SK-N-SH treated with all-trans-retinoic acid at 6 μM for 48 hours (cell line): ENCODE measurements at places on chromosomes 6 and 20.
A peak's percentile ranks its signal among the peaks of the same experiment; 100 is the strongest.

- ATAC-seq: peak; percentile 100
Observed at GRCh38 chr6:146028252-146028795, 538 bp upstream of the GRM1 start.

DNA sequence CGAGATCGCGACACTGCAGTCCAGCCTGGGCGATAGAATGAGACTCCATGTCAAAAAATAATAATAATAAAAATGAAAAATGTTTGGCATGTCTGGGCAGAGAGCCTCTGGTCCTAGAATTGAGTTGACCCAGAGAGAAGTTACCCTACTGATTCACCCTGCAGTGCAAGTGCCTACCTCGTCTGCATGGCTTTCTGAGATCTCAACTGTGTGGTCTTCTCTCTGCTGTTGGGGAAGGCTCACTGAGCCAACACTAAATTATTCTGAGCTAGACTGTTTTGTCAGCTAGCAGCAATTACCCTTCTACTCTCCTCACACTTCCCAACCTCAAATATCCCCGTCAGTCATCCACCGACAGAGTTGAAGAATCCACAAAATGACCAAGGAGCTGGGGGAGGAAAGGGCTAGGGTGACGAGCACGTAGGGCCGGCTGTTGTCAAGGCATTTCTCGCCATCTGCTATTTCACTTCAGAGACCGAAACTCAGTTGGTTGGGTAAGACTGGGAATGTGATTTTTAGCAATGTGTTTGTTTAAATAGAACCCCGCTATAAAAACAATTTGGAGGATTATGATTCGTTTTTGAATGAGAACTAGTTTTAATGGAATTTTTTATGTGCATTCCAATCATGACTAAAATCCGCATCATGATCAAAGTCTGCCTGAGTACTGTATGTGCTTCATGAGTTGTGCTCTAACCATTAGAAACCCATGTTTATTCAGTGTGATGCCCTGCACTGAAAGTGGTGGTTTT is 9.4 kb downstream of the MAS1 start:
- ATAC-seq: peak; percentile 69

DNA sequence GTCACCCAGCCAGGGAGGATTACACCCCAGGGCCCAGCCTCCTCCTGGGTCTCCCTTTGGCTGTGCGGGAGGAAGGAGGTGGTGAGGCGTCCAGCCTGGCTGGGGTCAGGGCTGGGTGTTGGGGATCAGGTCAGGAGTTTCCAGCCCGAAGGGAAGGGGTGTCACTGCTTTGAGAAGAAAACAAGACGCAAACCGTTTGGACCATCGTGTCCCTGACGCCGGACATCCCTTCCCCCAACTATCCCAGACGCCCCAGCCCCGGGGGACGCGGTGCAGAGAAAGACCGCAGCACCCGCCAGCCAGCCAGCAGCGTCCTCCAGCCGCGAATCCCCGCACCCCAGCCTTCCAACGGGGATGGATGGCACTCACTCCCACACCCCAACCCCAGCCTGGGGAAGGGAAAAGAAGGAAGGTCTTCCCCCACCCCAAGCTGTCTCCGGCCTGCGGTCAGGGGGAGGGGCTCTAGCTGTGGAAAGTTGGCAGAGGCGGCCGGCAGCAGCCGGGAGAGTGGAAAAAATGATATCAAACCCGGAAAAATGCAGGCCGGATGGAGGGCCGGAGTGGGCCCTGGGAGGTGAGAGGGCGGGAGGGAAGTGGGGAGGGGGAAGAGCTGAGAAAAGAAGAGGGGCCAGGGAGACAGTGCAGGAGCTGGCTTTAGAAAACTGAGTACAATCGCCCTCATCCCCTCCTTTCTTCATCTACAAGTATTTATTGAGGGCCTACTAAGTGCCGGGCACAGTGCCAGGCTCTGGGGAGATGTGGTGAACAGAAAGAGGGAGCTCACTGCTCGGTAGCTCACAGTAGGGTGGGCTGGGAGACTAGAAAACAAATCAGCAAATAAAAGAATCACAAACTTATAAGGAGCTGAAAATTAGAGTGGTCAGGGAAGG is 10.6 kb downstream of the REM1 start:
- peak; percentile 90 for ATAC-seq

DNA sequence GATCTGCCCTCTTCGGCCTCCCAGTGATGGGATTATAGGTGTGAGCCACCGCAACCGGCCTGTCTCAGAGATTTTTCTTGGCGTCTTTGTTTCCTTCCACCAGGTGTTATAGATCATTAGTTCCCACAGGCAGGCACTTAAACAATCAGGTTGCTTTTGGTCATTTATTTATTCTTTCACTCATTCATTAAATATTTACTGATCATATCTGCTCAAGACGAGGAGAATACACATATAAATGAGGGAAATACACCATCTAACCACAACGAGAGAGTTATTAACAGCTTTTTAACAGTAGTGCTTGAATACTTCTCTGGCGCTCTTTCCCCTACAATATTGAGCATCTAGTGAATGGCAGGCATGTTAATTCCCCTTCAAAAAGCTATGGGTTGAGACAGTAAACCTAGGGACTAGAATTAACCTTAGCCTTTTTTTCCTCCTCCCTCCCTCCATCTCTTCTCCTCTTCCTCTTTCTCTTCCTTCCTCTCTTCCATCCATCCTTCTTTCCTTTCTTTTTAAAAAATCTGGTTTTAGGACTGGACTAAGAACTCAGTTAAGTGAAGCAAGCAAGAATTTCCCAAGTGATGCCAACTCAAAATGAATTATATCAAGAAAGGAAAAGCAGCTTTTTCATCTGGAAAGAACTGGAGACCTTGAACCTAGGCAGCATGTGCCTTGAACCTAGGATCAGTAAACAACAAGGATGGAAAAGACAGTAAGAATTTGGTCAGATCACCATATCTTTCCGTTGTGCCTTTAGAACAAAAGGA is 41.1 kb upstream of the RFPL4B start:
- ATAC-seq: no peak
